ENCODE measurements at places on chromosomes 11 and 22. TPM values are rescaled to one million over a fixed set of nuclear protein-coding genes. Genes with fewer than 3 reads are reported as not detected.

DNA sequence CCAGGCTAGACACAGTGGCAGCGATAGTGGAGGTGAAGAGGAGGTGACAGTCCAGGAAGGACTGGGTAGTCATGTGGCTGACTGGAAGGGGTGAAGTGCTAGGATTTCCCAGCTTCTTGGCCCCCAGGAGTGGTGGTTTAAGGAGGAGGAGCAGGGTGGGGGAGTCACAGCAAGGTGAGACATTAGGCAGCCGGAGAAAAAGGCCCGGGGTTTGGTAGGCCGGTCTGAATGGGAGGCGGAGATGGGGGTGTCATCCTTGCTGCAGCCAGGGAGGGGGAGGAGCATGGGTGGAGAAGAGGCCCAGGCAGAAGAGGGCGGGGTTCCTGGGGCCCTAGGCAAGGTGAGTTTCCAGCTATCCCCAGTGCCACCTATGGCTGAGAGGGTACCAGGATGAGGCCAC, 6.1 kb downstream of the SIPA1 start:
- no peak for DNase-seq

The UCP3 gene
- total RNA-seq, result 0.71 TPM

DNA sequence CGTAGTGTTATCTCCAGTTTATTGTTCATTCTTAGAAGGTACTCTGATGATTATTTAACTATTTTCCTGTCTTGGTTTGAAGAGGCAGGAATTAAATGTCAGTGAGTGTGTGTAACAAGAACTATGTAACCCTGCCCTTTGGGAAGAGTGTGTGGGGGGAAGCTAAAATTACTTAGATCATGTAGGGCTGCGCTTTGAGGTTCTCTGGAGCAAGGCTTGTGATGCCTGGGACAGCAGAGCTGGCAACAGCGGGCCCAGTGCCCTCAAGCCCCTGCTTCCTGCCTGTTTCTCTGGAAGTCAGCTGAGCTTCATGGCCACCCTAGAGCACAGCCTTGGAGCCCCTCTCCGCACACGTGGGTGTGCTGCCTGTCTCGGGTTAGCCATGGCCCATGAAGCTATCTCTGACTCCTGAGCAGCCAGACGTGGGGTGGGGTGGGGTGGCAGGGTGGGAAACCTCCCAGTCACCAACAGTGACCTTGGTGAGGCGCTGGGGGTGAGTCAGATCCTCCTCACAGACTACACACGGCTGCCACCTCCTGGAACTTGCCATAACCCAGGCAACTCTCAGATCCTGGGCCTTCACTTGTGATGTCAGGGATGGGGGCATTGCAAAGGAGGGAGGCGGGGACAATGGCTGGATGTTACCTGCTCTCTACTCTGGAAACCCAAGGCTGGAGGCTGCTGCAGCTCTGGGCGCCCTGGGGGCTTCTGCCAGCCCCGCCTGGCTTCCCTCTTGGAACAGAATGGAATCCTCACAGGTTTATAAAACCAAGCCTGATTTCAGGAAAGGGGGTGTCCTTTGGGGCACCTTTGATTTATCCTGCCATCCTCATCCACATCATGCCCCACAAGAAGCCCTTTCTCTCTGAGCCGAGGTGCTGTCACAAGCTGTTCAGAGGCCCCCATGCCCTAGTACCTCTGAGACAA, 88.6 kb downstream of the SNX19 start:
- peak; percentile 80 for DNase-seq

- DNase-seq, result no peak
Measured at GRCh38 chr11:36465449-36466163, 44.5 kb downstream of the TRAF6 start.

- DNase-seq, result no peak
Measured at GRCh38 chr22:20237480-20238440, 30.4 kb downstream of the RTN4R start.

DNA sequence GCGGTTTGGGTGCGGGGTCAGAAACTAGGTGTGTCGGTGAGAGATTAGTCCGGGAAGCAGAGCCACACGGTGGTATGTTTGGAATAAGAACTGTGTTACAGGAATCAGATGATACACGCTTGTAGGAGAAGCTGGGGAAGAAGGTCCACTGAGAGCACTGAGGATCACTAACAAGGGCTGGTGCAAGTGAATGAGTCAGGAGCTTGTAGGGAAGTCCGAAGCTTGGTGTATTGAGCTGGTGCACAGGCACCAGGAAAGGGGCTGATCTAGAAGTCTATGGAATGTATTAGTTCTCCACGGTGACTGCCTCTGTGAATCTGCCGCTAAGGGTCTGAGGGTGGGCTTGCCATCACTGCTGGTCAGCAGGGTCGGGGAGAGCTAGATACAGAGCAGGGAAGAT, 18.8 kb upstream of the GRK3 start:
- DNase-seq, result no peak

The GGTLC3 gene
- not detected for total RNA-seq

- no peak for DNase-seq
Measured at GRCh38 chr11:109750964-109751363, 329.0 kb downstream of the C11orf87 start.

- no peak for DNase-seq
Measured at GRCh38 chr11:78655561-78655960, 80.9 kb upstream of the NARS2 start.

GRCh38 chr22:28103596-28103995, 184.5 kb upstream of the PITPNB start:
- DNase-seq, result no peak

DNA sequence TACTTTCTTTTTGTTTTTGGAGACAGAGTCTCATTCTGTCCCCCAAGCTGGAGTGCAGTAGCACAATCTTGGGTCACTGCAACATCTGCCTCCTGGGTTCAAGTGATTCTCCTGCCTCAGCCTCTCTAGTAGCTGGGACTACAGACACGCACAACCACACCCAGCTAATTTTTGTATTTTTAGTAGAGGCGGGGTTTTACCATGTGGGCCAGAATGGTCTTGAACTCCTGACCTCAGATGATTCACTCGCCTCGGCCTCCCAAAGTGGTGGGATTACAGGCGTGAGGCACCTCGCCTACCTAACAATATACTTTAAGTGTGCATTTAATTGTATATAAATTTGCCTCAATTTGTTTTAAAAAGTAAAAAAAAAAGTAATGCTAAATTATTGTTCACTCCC, 38.4 kb downstream of the GRK3 start:
- DNase-seq, result no peak
